ENCODE measurements at places on chromosomes 3 and 15.
A peak's percentile ranks its signal among the peaks of the same experiment; 100 is the strongest.

GRCh38 chr3:152430223-152431002 lies 161.7 kb downstream of the MBNL1 start:
- DNase-seq, result no peak

- no peak for DNase-seq
Observed at GRCh38 chr3:32586356-32586755, 15.7 kb upstream of the DYNC1LI1 start.

GRCh38 chr3:135528413-135529015 lies 437.0 kb upstream of the PPP2R3A start:
- DNase-seq, result no peak

DNA sequence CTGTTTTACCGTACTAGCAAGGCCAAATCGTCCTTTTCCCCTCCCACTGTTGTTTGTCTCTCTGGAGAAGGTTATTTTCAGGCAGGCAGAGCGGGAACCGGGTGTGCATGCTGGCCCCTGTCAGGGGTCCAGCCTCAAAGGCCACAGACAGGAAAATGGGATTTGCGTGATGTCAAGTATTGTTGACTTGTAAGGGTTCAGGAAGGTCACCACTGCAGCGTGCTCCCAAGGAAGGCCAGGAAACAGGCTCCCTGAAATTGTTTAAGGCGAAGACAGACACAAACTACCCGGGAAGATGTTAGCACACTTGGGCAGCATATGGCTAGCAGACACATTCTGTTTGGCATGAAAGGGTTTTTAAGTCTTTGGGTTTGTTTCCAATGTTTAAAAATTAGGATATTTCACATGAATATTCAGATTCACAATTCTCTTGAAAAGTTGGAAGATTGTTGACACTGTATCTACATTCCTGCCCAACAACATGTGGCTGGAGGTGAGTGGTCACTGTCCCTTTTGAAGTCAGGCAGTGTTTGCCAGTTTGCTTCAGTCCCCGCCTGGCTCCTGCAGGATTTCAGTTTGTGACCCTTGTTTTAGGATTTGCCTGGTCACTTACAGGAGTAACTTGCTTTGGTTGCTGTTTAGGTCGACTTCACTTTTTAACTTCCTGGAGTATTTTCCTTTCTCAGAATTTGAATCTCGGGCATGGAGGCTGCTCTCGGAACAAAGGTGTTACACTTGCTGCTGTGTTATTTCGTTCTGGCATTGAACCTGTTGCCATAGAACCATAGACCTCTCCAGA lies 90.4 kb downstream of the BDH1 start:
- no peak for DNase-seq

- no peak for DNase-seq
Observed at GRCh38 chr15:88472225-88472624, 4.7 kb downstream of the MRPS11 start.

DNA sequence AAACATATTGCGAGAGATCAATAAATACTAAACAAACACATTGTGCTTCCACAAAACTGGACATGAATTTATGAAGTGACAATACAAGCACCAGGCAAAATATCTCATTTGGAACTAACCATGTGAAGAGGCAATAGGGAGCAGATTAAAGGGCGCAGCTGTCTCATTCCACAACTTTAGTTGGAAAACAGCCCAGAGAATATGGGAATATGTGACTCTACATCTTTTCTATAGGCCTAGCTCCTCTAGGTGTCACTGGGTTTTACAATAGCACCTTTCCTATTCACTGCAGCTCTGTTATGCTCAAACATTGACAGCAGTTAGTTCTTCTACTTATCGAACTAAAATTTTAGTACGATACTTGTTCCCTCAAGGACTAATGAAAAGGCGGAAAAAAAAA lies 866.3 kb upstream of the GBE1 start:
- no peak for DNase-seq

DNA sequence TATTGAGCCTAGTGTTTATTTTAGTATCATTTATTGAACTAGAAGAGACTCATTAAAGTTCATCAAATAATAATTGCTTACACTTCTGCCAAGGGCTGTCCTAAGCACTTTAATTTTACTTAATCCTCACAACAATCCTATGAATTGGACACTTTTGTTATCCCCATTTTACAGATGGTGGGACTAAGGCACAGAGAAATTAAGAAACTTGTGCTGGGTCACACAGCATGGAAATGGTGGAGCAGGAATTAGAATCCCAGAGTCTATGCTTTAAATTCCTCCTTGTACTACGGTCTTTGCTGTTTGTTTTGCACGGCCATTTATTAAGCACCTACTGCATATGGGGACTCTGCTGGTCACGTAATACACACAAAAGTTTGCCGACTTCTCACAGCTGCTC lies 7.9 kb downstream of the ATP2B2 start:
- DNase-seq, result no peak

GRCh38 chr3:12120374-12121140 lies 38.2 kb downstream of the TIMP4 start:
- no peak for DNase-seq

DNA sequence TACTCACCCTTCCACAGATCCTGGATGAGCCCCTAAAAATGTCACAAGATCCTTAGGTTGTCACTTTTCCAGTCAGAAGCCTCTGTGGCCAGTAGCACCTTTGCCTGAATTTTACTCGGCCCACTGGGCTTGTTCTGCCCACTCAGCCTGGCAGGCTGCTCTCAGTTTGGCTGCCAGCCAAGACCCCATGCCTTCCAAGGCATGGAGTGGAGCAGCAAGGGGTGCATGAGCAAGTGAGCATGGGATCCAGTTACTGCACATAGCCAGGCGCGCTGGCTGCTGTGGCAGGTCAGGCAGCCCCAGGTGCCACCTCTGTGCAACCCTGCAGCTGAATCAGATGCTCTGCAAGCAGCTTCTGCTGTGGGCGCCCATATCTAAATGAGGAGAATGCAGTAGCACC lies 79.3 kb downstream of the CGGBP1 start:
- no peak for DNase-seq

GRCh38 chr3:24318677-24319287 lies 175.9 kb downstream of the THRB start:
- no peak for DNase-seq

- DNase-seq, result peak; percentile 31
Observed at GRCh38 chr3:149765762-149766334, 13.6 kb upstream of the COMMD2 start.

GRCh38 chr15:60682615-60683014 lies 203.7 kb upstream of the ICE2 start:
- DNase-seq, result no peak

DNA sequence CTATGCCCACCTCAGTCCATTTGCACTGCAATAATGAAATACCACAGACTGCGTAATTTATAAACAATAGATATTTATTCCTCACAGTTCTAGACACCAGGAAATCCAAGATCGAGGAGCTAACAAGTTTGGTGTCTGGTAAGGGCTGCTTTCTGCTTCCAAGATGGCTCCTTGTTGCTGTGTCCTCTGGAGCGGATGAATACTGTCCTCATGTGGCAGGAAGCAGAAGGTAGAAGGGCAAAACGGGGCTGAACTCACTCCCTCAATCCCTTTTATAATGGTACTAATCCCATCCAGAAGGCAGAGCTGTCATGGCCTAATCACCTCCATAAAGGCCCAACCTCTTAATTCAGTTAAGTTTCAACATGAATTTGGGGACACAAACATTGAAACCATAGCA lies 75.3 kb downstream of the P2RY1 start:
- no peak for DNase-seq

DNA sequence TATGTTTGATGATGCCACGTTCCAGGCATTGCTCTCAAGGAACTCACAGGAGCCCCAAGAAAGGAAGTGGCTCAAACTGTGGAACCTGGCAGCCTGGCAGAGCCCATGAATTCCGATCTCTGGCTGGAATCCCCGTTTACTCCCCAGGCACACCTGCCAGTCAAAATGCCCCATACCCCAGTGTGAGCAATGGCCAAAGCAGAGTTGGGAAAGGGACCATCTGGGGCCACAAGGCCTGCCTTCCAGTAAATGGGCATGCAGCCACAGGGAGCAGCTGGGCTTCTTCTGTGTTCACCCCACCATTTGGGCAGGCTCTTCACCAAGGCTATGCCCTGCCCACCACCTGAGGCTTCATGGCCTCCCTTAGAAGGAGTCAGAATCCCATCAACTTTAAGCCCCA lies 257.0 kb upstream of the GOLGA6L4 start:
- DNase-seq, result no peak

DNA sequence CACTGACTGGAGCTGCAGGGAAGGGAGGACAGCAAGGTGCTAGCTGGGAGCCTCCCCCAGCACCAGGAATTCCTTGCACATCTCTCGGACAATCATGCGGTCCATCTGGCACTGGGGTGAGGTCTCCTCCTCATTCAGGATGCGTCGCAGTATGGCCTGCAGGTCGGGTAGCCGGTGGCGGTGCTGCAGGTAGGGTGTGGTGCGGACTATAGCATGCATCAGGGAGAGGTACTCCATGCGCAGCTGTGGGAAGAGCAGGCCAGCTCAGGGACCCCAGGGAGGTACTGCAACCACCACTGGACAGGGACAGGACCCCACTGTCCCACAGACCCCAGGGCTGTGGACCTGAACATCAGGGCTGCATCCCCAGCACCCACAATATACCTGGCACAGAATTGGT lies 11.2 kb downstream of the NCKIPSD start:
- no peak for DNase-seq

GRCh38 chr15:48373821-48374451 lies 42.7 kb downstream of the DUT start:
- no peak for DNase-seq

- DNase-seq, result no peak
Observed at GRCh38 chr3:35291471-35292236, 347.7 kb upstream of the ARPP21 start.

DNA sequence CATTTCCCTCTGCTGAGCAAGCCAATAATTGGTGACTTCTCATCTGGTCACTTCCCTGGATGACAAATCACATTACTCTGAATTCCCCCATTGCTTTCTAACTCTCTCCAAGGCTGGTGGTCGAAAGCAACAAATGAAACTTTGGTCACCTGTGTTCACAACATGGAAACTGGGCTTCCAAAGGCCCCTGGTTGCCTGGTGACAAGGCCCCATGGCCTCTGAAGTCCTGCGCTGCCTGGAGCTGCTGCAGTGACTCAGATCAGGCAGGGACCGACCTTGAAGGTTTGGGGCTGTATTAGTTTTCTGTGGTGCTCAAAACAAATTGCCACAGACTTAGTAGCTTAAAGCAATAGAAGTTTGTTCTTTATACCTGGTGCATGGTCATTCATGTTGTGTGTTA lies 345.3 kb downstream of the WDR72 start:
- DNase-seq, result no peak

DNA sequence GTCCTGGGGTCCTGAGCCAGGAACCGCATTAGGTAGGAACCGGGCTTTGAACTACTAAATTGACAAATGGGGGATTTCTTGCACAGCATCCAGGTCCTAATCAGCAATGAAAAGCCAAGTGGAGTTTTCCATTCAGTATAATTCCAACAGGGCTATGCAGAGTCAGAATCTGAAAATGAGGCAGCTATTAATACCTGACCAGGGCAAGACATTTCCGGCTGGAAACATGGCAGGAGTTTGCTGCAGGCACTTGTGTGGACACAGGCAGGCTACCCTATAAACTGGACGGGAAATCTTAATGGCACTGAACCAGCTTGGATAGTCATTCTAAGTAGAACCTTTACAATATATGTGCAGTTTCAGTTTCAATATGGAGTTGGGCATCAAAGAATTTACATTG lies 553.1 kb downstream of the FGF12 start:
- DNase-seq, result no peak

DNA sequence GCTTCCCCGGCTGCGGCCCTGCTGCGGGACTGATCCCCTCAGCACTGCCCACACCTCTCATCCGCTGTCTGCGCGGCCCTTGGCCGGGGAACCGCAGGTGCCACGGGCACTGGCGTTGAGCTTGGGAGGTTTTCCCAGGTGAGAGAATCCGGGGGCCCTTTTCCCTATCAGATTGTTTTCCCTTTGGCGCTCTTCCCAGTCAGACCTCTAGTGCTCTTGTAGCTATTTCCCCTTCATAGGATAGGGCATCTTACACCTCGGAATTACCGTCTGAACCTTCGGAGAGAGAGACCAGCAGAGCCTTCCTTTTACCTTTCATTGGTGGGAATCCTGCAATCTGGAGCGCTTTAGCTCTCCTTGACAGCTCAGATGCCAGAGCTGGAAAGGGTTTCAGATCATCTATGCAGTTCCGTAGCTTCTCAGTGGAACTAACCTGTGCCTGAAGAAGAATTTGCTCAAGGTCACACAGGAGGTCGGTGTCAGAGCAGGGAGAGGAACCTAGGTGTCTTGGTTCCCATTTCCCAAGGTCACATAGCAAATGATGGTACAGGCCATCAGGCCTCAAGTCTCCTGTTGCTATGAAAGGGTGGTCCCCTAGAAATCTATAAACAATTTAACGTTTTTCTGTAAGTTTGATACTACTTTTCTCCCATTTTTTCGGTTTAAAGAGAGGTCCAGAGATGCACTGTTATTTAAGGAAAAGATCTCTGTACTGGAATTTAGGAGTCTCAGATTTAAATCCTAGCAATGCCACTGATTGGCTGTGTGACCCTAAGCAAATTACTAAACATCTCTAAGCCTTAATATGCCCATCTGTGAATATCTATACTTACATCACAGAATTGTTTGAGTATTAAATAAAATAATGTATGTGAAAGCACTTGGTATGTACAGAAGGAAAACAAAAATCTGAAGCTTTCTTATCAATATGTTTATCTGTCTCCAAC lies 916 bp downstream of the IDH3A start:
- peak; percentile 10 for DNase-seq

GRCh38 chr3:23540600-23540999 lies 265.2 kb upstream of the UBE2E1 start:
- no peak for DNase-seq

DNA sequence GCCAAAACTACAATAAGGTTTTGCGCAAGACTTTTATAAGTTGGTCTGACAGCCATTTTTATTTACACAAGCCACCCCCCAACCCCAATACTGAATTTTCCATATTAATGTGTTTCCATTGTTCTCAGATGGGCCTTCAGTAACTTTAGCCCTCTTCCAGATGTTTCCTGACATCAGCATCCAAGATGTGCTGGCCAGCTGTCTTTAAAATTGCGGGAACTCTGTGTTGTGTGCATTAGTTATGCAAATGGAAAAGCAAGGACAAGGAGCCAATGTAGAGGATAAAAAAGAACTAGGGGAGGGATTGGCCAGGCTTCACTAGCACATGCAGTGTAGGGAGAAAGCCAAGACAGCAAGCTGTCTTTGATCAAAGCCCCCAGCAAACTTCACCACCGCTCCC lies 45.4 kb downstream of the COMMD2 start:
- no peak for DNase-seq

GRCh38 chr3:174438501-174439145 lies 420.5 kb upstream of the NAALADL2 start:
- no peak for DNase-seq

DNA sequence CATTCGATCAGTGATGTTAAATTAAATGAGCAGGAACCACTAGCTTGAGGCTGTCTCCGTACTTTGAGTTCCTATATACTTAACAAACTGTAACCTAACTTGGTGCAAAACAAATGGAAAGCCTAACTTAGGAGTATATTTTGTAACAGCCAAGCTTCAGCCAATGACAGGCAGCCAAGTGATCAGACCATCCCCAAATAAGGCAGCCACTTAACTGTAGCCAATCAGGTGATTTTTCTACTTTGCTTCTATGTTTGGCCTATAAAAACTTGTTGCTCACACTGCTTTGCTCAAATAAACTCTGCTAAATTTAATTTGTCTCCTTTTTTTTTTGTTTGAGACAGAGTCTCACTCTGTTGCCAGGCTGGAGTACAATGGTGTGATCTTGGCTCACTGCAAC lies 19.3 kb upstream of the ZNF770 start:
- DNase-seq, result no peak

GRCh38 chr3:50139718-50140423 lies 15.3 kb upstream of the SEMA3F start:
- no peak for DNase-seq

All from foreskin melanocyte (primary cell).